ENCODE measurements at places on chromosomes 13 and 19. TPM values are rescaled to one million over a fixed set of nuclear protein-coding genes. Genes with fewer than 3 reads are reported as not detected.

The CLEC4G gene
- total RNA-seq: 0.53 TPM

The ZBTB32 gene
- total RNA-seq: 0.32 TPM

The DCT gene
- total RNA-seq: 0.11 TPM

The ETV2 gene
- 1.9 TPM for total RNA-seq

The CBLC gene
- total RNA-seq: 78.0 TPM

The PARP4 gene
- 137 TPM for total RNA-seq

The ZNF763 gene
- 4.1 TPM for total RNA-seq

The ATP4B gene
- not detected for total RNA-seq

The EBI3 gene
- total RNA-seq: 1.6 TPM

The GFY gene
- not detected for total RNA-seq

The NDFIP2 gene
- total RNA-seq: 84.2 TPM

The ADM5 gene
- total RNA-seq: 0.24 TPM

- DNase-seq: peak; percentile 87
These were observed 4.7 kb downstream of the SPPL2B start for GRCh38 chr19:2333027-2333806.

- no peak for DNase-seq
These were observed 6.9 kb downstream of the S1PR5 start for GRCh38 chr19:10510301-10510802.

DNA sequence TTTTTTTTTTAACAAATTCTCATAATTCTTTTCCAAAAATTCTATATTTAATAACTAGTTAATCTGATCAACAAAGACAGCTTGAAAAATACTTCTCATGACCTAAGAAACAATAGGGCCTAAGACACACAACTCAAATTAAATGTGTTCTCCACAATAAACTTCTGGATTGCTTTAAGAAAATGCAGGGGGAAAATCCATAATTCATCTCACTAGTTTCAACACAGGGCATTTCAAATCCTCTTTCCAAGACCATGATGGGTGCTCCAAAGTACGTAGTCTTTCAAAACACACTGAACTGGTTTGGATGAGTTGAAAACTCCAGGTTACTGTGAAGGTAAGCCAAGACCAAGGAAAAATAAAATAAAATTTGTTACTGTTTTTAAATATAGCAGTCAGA, 62.6 kb downstream of the DCLK1 start:
- DNase-seq: no peak

- no peak for DNase-seq
These were observed 348.0 kb downstream of the TEX29 start for GRCh38 chr13:111668451-111668850.

DNA sequence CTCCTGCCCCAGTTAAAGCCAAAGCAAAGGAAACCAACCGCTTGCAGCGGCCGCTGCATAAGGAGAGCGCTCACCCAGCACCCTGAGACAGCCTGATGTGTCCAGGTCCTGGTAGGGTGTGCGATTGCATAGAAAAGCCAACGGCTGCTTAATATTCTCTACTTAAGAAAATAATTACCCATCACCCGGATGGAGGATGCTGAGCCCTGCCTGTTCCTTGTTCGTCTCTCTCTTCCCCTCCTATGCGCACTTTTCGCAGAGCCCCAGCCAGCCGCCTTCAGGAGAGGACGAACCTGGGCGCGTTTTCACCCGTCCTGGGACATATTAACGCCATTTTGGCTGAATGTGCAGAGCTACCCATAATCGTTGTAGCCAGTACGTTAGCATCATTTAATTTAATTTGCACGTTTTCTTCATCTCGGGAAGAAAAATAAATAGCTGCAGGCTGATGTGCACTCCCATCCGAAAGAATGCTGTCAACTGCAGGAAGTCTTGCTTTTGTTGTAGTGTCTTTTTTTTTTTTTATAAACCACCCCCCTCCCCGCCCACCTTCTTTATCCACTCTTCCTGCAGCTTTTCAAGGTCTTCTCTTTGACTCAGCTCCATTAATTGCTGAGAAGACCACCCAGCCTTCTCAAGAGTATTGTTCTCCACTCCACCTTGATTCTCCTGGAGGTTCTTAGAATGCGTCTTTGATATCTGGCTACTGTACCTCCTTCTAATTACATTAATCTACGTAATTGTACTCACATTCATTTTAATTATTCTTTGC, 214.5 kb downstream of the TEX29 start:
- DNase-seq: no peak

DNA sequence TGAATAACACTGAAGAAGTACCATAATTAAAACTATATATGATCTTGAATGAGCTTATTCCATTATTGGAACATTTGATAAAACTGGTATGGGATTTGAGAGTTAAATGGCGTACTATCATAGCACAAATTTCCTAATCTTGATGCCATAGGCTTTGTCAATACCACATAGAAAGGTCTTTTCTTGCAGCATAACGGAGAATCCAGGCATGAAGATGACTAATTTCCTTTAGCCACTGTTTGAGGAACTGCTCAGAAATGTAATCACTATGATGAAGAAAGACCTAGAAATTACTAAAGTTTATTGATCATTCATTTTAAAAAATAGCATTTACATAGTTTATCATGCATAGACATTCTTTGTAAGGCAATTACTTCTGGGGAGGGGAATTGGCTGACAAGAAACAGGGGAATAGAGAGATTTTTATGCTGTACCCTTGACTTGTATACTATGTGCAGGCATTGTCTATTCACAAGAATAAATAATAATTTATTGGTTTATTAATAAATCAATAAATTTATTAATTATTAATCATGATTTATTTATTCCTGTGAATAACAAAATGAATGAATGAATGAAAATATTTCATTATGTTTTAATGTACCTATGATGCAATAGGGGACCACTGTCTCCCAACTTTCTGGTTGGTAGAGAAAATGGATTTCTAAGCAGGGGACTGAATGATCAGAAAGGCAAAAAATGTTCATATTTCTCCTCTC, 2676.6 kb downstream of the PCDH9 start:
- DNase-seq: no peak

DNA sequence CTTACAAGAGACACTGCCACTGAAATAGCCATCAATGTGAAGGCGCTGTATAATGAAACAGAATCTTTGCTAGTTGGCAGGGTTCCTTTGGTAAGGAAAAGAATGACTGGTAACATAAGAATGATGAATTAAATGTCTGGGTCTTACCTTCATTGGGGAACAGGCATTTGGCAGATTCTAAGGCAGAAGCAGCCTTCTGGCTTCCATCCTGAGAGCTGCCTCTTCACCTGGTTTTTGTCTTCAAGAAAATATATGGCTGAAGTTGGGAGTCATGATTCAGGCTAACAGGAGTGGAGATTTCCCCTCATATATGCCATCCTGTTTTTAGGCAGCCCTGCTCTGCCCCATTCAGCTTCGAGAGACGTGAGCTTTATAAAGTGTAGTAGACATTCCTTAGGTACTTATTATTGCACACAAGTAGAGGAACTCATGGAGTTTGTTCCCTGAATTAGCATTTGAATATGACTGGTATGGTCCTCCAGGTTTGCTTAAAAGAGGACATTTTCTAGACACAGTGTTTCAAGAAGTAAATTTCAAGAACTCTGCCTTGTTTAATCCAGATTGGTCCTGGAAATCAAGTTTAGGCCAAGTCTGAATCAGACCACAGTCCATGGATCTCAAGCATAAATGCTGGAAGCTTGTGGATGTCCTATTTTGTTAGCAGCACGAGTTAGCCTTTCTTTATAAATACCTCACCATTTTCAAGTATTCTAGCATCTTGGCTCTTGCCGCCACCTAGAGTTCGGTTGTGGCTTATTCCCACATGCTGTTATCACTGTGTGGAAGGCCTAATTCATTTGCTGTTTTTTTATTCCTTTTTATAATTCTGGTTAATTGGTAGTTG, 56.2 kb upstream of the AKAP11 start:
- DNase-seq: peak; percentile 21

DNA sequence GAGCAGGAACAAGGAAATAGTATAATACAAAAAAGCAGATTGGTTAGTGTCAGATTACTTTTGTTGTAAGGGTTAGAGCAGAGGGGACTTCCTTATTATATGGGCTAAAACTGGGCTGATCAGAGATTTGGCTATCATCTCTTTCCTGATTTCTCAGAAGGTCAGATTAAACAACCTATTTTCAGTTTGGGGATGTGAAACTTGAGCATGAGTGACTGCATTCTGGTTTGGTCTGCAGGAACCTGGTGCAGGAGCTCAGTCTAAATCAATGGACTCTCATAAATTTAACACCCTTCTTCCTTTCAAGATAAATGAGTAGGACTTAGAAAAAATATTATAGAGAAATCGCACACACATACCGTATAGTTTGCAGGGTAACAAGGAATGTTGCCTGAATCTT, 12.9 kb upstream of the RFXAP start:
- DNase-seq: no peak

DNA sequence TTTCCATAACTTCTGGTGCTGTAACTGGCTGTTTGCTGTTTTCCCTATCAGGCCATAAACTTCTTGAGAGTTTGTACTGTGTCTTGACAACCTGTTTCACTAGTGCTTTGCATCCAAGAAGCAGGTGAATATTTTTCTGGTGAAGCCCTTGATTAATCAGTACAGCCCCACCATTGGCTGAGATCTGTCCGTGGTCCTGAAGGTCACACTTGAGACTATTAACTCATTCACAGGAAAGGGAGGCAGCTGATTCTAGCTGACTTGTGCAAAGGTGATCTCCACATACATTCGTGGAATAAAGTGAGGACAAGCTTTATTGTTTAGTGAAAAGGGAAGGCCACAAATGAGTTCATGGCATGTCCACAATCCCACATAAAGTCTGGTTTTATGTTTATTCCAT, 61.4 kb upstream of the ZNF835 start:
- DNase-seq: no peak

- peak; percentile 81 for DNase-seq
These were observed 1.2 kb downstream of the AKT1S1 start for GRCh38 chr19:49875857-49876421.

DNA sequence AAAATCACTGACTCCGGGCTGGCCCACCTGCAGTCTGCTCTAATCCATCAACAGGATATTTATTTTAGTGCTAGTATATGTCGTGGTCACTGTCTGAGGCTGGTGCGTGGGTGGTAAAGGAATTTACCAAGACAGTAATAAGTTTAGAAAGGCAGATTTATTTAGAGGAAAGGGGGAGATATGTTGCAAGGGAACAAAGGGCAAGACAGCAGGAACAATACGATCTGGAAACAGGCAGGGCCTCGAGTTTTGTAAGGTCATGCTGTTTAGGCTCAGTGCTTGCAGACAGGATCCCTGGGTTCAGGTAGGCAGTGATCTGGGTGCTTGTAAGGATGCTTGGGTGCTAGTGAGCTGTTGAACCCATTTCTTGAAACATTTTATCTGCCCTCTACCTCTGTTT, 748.2 kb upstream of the SLITRK5 start:
- no peak for DNase-seq

GRCh38 chr19:23351806-23352205, 43.5 kb downstream of the ZNF91 start:
- DNase-seq: no peak

DNA sequence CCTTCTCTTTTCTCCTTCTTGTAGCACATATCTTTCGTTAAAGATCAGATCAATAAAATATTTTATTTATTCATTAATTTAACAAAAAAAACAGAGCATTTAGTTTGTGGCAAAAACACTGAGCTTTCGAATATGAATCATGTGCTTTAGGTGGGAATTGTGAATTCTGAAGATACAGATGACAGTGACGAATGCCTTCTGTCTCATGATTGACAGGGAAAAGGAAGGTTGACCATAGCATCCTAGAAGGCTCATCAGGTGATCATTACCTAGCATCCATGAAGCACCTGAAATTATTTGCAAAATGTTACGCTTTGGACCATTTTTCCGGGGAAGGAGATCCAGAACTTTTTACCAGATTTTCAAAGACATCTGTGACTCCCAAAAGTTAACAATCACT, 3.8 kb downstream of the ARL11 start:
- no peak for DNase-seq

GRCh38 chr19:38551450-38551813, 66.3 kb downstream of the MAP4K1 start:
- DNase-seq: no peak

GRCh38 chr19:53157626-53158025, 1.2 kb downstream of the ZNF347 start:
- no peak for DNase-seq

DNA sequence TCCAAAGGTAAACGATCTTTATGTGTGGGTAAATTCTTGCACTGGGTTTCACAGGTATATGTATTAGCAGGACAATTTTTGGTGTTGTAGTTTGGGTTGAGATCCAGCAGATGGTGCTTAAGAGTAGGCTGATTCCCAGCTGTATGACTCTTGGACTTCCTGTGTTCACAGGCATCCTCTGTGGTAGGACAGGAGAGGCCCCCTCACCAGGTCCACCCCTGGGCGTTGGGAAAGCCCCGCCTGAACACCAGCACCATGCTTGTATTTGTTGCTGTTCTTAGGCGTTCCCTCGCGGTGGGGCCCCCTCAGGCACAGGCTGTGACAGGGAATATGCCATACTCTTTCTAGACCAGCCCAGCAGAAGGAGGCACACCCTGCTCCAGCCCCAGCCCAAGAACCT, 49.5 kb upstream of the PCDH17 start:
- no peak for DNase-seq

GRCh38 chr13:52405767-52406494, at the start of gene THSD1:
Gene THSD1 (minus strand): TSS chr13:52406172. CDS start chr13:52402600, 3,572 bp downstream.
- DNase-seq: peak; percentile 38

GRCh38 chr13:50519866-50520265, 323.6 kb downstream of the DLEU7 start:
- no peak for DNase-seq

- no peak for DNase-seq
These were observed 61.4 kb downstream of the FRY start for GRCh38 chr13:32093006-32093405.

GRCh38 chr13:21011378-21011777, 50.0 kb downstream of the LATS2 start:
- no peak for DNase-seq

DNA sequence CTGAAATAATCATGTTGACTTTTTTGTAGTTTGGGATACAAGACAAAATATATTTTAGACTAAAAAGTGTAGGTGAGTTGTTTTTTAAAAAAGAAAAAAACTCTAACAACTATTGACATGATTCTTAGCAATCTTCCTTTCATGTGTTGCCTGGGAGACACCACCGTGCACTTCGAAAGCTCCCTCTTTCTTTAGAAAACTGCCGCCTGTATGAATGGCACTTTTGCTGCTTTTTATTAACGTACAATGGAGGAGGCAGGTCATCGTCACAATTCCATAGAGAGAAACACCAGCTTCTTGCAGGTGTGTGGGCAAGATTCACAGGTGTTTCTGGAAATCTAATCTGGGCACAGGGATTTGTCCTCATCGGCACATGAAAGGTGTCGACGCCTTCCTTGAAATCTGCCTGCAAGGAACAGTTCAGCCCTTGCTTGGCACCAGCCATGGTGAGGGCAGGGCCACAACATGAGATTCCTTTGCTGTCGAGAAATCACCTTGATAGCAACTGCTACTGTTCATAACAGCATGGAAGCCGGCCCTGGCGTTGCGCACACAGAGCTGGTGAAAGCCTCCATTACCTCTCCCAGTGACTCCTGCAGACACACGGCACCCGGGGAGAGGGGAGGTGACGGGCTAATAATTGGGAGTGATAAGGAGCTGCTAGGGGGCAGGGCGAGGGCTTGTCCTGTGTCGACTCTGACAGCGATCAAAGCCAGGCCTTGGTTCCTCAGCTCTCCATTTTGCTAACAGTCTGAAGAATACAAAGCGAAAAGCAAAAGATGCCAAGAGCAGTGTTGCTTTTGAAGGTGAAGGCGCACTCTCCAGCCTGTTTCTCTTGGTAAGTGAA, 66.5 kb downstream of the EFNB2 start:
- DNase-seq: no peak

- DNase-seq: peak; percentile 75
These were observed 10.0 kb downstream of the ARHGAP45 start for GRCh38 chr19:1076951-1077350.

- no peak for DNase-seq
These were observed 41.6 kb upstream of the C13orf42 start for GRCh38 chr13:51152701-51153100.

- DNase-seq: no peak
These were observed 26.9 kb downstream of the MED4 start for GRCh38 chr13:48068036-48068435.
